ENCODE measurements at places on chromosomes 1 and 21.

DNA sequence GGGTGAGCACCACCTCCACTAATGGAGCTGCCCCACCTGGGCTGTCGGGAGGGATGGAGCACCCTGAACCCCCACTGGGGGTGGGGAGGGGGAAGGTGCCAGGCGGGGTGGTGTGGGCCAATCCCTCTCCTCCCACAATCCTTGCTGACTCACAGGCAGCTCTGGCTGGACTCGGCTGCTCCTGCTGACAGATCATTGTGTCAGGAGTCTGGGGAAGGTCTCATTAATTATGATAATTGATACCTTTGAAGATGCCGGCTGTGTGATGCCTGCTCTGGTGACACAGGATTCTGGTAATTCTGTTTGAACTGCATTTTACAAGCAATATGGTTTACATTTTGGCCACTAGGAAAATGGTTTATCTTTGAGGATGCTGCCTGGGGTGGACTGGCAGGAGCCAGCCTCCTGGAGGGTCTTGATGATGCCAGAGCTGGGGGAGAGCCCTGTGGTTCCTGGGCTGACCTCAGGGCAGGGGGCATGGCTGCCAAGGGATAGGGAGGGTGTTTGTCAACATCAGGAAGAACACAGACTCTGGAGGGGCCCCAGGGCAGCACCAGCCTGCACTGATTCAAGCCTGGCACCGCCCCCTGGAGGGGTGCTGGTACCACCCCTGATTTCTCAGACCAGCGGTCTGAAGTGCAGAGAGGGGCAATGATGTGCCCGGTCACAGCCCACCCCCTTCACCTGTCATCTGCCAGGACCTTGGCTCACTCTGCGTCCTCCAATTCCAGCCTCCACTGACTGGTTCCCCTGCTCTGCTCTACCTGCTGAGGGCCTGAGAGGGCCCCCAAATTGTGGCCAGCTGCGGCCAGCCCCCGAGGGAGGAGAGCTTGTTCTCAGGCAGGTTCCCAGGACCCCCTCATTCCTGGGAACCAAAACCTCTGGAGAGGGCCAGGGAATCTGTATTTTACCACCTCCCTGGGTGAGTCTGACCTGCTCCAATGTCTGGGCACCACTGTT lies 338.8 kb downstream of the MATN1 start:
- DNase-seq = no peak

GRCh38 chr21:40689840-40690360 lies 157.1 kb downstream of the DSCAM start:
- no peak for DNase-seq

DNA sequence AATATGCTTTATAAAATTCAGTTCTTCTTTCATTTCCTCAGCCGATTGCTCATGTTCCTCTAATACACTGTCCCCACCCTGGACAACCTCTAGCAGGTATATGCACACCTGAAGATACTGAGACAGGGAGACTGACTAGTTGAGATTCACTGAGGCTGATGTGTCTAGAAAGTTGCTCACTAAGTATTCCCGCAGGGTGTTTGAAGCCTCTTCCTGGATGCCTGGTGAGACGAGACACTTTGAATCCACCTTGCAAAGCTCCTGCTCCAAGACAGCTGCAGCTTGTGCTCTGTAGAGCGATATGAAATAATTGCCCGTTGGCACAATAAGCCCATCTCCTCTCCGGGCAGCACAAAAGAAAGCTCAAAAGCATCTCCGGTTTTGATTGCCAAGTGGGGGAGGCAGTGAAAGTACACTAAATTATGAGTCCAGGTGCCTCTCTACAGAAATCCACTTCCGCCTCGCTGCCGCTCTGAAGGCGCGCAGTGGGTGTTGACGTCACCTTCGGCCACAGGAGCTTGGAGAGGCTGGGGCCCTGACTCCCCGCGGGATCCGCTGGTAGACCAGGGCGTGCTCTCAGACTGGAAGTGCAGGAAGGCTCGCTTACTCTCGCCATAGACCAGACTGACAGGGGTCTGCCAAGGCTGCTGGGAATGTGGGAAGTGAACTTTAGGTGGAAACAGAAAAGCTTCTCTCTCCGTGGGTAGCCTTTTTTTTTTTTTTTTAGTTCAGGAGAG lies 46.3 kb downstream of the GPA33 start:
- peak; percentile 68 for DNase-seq

DNA sequence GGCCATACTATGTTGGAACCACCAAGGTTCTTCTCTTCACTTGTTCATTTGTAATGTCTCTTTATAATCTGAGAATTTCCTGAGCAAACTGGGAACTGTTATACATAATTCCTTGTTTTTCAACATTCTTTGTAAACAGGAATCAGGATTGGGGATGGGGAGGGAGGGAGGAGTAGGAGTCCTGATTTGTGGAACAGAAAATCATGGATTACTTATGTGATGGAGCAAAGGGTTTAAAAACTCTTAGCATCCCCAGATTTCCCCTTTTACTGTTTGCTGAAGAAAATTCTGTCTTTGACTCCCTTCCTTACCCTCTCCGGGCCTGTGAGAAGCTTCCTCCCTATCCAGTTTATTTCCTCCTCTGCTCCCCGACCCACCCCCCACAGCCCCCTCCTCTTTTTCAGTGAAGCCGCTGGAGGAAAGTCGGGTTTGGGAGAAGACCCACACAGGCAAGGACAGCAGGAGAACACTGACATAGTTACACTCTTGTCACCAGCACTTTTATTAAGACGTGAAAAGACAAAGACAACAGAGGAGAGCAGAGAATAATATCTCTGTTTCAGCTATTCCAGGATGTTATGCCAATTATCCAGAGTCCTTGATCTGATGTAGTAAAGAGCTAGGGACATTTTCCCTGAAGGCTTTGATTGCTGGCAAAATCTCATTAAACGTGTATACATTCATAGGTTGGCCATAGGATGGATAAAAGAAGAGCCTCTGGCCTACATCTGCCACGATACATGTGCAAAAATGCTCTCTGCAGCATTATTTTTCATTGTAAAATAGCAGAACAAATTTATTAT lies 4.6 kb upstream of the NBPF1 start:
- DNase-seq = no peak

DNA sequence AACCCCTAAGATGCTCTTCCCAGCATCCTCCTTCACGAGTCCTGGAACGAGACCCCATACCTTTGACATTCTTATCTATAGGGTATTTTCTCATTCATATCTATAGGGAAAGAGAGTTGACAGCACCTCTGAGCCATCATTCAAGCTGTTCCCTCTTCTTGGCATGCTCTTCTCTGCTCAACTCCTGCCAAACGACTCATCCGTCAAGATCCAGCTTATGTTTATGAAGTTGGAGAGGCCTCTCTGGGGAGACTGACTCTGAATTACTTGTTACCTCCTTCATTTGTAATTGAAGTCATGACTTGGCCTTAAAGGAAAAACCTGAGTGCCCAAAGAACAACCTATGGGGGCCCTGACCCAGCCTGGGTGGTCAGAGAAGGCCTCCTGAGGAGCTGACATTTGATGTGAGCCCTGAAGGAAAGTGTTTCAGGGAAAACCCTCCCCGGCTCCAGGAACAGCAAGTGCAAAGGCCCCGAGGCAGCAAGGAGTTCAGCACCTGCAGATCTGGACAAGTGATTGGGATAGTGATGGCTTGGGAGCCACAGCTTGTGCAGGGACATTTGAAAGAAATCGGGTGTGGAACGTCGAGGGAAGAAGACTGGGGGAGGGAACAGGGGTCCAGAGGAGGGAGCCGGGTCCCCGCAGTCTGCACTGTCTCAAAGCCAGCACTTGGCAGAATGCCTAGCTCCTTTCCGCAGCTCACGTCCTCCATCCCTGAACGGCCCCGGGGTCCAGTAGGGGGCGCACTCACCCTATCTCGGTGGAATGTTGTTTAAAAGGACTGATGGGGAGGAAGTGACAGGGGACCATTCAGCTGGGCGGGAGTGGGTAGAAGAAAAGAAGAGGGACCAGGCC lies 14.0 kb upstream of the CDA start:
- DNase-seq = peak; percentile 67

GRCh38 chr21:41812679-41813078 lies 45.8 kb upstream of the RIPK4 start:
- DNase-seq = no peak

DNA sequence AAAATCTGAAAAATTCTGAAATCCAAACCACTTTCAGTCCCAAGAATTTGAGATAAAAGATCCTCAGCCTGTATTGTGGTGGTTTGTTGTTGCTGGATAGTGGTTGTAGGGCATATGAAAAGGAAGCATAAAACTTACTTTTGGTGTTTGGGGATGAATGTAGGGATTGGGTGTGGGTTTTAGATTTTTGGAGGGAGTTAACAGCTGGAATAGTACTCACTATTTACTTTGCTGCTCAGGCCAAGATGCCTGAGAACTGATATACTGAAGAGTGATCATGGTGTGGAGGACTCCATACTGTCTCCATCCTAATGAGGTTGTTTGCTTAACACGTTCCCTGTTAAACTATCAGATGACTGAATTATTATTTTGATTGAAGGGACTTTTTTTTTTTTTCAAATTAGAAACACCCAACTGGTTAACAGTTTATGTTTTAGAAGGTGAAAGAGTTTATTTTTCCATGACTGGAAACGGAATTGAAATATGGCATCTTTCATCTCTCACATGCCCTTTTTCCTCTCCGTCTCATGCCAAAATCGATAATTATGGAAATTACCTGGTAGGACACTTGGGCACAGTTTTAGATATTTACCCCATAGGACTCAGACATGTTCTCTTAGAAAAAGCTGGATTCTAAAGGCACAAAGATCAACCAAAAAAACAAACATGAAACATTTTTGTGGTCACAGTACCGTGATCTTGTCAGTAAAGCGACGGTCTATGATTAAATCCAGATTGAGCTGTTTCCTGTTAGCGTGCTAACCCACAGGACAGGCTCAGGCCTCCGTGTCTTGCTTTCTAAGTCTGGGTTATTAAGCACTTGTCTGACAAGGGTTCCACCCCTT lies 37.3 kb downstream of the RGL1 start:
- DNase-seq = no peak

DNA sequence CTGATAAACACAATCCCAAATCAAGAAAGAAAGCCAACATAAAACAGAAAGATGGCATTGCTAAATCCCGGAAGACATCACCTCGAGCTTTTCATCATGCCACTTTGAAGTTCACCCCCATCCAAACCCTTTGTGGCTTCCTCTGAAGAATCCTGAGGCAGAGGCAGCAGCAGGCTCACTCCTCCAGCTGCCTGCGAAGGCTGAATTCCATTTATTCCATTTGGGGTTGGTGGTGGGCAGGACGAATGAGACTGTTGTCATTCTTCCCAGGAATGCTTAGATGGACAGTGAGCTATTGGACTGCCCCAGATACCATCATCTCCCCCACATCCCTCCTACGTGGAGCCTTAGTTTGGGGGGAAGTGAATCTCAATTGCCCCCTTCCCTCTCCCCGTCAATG lies 437.5 kb downstream of the SMYD3 start:
- no peak for DNase-seq

- no peak for DNase-seq
Observed at GRCh38 chr1:63704443-63704842, 69.4 kb upstream of the ROR1 start.

DNA sequence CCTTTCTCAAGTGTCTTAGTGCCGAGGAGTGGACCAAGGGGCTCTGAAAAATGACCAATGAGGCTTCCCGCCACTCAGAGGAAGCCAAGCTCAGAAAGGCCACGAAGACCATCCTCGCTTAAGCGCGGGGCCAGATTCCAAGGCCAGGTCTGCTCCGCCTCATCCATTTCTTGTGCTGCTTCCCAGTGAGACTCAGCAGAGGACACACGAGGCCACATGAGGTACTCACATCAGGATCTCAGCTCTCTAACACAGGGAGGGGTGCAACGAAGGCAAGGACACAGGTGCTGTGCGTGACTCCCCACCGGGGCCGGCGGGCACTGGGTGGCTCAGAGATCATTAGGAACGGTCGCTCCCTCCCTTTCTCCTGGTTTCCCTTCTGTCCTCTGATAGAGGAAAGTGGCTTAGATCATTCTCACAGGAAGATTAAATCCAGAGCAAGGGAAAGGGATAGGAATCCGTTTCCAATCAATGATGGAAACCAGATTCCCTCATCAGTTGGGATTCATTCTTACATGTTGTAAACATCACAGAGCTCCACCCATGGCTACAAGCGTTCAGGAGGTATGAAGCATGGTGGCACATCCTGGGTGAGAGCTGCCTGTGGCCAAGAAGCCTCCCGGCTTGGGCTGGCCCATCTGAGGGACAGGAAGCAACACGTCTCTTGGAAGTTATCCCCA lies 46.7 kb downstream of the CAPZB start:
- no peak for DNase-seq

DNA sequence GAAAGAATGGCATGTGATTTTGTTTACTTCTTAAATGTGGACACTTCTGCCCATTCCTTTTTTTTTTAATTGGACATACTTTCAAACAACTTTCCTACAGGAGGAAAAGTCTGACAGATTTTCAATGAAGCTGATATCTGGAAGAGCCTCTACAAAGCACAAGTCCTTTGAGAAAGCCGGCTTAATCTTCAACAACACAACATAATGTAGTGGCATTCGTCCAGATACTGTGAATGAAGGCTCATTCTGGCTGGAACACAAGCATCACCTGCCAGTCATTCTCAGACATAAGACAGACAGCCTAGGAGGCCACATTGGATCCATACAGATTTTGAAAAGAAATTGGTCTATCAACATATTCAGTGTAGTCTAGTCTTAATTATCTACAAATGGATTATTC lies 4.9 kb downstream of the OTUD7B start:
- DNase-seq = no peak

DNA sequence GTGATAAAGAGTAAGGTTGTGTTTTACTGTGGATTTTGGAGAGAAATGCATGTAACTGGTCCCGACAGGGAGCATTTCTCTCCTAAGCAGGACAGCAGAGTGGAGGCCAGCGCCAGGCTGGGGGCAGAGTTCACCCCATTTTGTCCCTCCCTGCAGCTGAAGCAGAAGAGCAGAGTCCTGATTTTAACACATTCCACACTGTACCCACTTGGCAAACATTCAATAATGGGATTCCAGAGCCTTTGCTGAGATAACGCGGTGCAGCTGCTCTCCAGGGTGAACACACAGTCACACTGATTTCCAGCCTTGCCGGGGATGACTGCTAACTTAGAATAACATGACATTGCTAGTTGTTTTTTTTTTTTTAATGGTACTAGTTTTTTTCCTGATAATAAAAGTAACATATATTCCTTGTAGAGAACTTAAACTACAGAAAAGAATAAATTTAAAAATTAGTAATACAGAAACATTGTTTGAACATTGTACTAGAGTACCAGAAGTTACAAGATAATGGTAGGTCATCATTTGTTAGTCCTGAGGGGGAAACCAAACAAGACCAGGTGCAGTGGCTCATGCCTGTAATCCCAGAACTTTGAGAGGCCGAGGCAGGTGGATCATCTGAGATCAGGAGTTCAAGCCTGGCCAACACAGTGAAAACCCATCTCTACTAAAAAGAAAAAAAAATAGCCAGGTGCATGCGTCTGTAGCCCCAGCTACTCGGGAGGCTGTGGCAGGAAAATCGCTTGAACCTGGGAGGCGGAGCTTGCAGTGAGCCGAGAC lies 77.2 kb downstream of the SCCPDH start:
- no peak for DNase-seq

DNA sequence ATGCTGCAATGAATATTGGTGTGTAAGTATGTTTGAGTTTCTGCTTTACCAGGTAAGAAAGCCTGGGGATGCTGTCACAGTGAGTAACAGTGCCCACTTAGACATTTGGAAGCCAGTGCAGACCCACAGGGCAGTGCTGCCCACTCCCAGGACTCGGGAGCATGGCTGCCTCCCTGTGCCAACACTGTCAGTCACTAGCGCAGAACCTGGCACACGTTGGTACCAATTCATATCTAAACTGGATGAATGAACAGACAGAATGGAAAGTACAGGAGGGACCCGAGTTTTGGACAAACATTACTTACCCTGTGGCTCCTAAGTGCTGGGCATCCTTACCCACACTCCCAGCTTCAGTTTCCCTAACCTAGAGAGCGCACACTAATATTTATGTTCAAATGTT lies 1.6 kb upstream of the EVA1C start:
- DNase-seq = no peak

- DNase-seq = no peak
Observed at GRCh38 chr1:28421744-28422143, 52.2 kb downstream of the PHACTR4 start.

Data from CD4-positive, alpha-beta T cell treated with Interleukin-15 for 1 hour (primary cell).